ENCODE measurements at places on chromosomes 7 and 10.

- DNase-seq = no peak
Measured at GRCh38 chr10:19204246-19204917, 155.8 kb downstream of the MALRD1 start.

- no peak for DNase-seq
Measured at GRCh38 chr10:52563360-52563759, 209.2 kb downstream of the MBL2 start.

DNA sequence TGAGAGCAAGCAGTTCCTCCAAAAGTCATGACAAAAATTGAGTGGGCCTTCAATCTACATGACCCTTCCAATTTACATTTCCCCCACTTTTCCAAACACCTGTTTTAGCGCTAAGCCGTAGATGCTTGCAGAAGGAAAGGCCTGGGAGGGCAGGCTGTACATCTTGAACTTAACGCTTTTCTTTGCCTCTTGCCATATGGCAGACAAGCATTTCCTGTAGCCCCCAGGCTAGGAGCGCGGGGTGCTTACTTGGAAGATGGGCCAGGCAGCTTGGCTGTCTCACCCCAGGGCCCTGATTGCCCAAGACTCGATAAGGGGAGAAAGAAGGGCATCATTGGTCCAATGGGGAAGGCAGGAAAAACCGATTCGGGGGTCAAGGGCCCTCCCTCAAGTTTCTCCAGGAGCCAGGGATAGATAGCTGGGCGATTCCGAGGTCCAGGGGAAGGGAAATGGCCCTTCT is 1.8 kb downstream of the HOXA10 start:
- DNase-seq = no peak

DNA sequence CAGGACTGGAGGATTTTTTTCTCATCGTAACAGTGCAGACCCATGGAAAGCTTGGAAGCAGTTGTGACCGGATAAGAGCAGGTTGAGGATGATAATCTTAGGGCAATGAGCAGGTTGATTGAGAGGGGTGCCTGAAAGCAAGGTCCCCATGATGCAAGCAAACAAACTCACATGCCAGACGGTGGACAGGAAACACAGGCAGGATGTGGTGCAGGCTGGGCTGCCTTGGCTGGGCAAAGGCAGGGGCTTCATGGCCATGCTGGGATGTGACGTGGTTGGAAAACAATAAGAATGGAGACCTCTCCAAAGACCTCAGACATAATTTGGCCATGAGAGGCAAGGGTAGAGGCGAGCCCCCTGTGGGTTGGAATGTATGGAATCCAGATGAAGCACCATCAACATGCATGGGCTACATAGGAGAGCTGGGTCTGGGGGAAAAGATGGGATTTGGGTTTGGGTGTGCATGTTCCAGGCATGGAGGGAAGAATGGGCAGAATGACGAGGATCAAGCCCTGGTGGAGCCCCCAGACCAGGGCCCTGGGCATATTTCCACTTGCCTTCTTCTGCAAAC is 58.3 kb downstream of the IKZF1 start:
- no peak for DNase-seq

- DNase-seq = no peak
Measured at GRCh38 chr10:105949721-105950120, 1214.8 kb downstream of the SORCS1 start.
